Neural cell (in vitro differentiated cells): ENCODE measurements at places on chromosomes 2 and 18. TPM values are rescaled to one million over a fixed set of nuclear protein-coding genes. Genes with fewer than 3 reads are reported as not detected.

The SERTAD2 gene
- 4.7 TPM in 2 replicates for polyA plus RNA-seq

The RAD51AP2 gene
- polyA plus RNA-seq = 0.54 and 0.62 TPM in 2 replicates

The CCDC178 gene
- polyA plus RNA-seq = 0.14 TPM in 1 of 2 replicates, not detected in the other

The IGFBP2 gene
- 150 and 174 TPM in 2 replicates for polyA plus RNA-seq

The ABI2 gene
- polyA plus RNA-seq = 126 and 128 TPM in 2 replicates

The ZBTB14 gene
- 30.3 and 33.5 TPM in 2 replicates for polyA plus RNA-seq

The KIF5C gene
- 515 and 527 TPM in 2 replicates for polyA plus RNA-seq

The RESP18 gene
- not detected in 2 replicates for polyA plus RNA-seq

The PDE1A gene
- polyA plus RNA-seq = 1.6 and 2.2 TPM in 2 replicates

The MAIP1 gene
- 24.1 and 47.9 TPM in 2 replicates for polyA plus RNA-seq
